Glutamatergic neuron (in vitro differentiated cells): ENCODE measurements at places on chromosomes 3 and 15.

DNA sequence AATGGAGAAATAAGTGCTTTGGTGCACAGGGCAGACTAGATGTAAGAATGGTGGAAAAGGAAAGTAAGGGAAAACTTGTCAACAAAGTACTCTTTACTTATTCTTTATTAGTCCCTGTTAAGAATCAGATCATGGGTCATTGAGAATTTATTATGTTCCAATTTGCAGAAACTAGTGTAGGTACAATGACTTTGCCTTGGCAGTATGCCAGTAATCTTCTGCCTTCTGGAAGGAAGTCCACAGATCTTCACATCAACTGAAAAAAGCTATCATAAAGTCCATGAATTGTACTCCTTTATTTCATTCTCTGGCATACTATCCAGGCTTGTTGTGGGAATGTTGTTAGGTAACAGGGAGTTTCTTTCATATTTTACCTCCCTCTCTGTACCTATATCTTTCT is 88.2 kb upstream of the FLNB start:
- DNase-seq = no peak

- DNase-seq = no peak
Observed at GRCh38 chr3:47016934-47017435, 37.5 kb downstream of the NBEAL2 start.

DNA sequence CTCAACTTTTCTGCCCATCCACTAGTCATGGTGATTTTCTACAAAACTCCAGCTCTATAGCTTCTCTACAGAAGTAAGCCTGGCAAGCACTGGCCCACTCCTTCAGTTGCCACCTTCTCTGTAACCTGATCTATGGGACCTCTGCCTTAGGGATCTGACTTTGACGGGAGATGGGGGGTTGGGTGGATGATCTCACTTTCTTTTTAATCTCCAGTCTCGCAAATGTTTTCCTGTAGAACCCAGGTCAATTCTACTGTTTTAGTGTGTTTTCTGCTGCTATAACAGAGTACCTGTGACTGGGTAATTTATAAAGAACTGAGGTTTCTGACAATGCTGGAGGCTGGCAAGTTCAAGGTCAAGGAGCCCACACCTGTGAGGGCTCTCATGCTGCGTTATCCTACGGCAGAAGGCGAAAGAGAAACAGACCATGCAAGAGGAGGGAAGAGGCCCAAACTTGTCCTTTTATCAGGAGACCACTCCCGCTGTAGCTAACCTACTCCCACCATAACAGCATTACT is 189.9 kb upstream of the THRB start:
- no peak for DNase-seq

GRCh38 chr3:3685721-3686120 is 113.5 kb upstream of the LRRN1 start:
- no peak for DNase-seq

DNA sequence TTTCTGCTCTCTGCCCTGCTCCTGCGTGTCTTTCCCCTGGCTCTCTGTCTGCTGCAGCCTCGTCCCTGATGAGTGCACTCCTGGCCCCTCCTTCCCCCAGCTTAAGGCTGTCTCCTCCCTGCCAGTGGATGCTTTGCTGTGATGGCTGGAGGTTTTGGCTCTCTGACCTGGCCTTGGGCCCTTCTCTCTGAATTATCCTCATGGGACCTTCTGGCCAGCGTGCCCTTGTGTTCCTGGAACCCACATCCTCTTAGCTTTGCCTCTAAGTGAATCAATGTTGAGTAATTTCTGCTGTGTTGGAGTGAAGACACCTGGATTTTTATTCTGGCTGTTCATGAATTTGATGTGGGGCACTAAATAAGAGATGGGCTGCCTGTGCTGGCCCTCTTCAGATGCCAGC is 9.8 kb upstream of the TNFAIP8L3 start:
- no peak for DNase-seq

DNA sequence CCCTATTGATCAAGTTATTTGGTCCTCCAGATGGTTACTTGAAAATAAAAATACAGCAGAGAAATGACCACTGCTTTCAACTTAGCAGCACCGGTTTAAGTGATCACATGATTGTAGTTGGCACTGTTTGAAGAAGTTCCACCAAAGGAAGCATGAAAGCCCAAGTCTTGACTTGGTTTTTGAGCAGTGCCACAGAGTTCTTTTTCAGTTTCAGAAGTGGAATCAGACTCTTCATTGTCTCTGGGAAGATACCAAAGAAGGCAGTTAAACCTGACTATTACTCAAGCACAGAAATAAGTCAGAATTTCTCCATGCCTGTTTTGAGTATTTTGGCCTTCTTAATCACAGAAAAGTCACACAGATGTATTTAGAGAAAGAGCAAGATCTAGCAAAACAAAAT is 66.7 kb downstream of the BBX start:
- DNase-seq = no peak

DNA sequence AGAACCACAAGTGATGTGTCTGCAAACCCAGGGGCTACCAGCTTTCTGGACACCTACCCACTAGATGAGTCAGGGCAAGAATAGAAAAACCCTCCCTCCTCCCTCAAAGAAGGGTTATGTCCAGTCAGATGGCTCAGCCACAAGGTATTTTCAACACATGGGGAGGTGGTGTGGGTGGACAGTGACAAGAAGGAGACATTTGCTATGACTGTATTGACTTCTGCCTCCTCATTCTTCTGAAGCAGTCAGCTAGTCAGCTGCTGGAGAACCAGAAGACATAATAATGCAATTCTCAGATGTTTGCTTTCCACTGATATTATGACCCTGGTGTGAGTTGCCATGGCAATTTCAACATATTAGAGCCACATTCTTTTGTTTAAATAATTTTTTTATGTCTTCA is 66.7 kb upstream of the GOLGA8B start:
- no peak for DNase-seq

DNA sequence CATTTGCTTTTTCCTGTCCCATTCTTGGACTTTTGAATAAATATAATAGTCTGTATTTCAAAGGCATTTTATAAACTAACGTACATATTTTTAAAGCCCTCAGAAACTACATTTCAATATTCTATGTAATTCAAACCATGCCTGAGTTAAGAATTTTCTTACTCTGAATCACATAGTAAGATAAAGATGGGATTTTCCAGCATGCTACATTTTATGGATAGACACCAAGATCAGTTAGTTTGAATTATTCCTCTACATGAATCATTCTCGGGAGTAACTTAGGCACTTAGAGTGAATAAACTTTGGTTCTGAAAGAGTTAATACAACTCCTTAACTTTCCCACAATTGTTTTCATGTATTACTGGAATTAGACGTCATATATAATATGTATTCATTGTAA is 713.3 kb upstream of the CBLB start:
- no peak for DNase-seq

GRCh38 chr15:72482275-72482674 is 8.1 kb downstream of the ARIH1 start:
- no peak for DNase-seq

DNA sequence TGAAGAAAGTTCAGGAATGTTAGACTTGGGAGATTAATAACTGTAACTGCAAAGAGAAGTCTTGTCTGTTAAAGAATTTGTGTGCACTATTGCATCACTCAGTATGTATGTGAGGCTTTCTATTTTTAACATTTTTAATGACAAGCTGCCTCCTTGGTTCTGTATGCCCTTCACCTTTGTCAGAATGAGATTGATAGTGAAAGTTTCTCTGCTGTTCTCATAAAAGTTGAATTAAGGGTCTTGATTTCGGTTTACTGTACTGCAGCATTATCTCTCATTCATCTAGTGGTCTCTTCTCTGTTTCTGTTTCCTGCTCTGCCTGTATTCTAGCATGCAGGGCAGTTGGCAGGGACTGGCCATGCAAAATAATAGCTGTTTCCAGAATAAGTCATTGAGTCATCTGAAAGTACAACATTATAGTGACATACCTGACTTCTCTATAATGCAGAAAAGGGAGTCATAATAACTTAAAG is 454.9 kb downstream of the IL5RA start:
- DNase-seq = no peak
